NCI-H1417 treated with DMSO at 0.1 percent for 48 hours (cell line): ENCODE measurements at places on chromosomes 5 and 9.

- no peak for DNase-seq
Observed at GRCh38 chr5:152124409-152125041, 199.9 kb upstream of the GLRA1 start.

- no peak for DNase-seq
Observed at GRCh38 chr9:129400971-129401622, 219.8 kb downstream of the C9orf50 start.

DNA sequence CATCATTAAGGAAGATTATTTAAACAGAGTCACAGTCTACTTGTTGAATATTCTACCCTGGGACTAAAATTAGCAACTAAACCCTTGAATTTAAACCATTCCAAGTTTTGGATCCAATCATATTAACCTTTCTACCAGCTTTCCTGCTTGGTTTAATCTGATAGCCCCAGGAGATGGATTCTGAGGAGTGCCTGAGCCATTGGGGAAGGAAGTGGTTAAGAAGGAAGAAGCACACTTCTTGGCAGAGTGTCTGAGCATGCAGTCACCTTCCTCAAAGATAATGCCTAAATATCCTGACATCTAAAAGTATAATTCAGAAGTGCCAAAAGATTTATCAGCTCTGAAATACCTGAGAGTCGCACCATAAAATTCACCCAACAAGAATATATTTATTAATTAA, 74.1 kb upstream of the SNCAIP start:
- DNase-seq, result no peak

DNA sequence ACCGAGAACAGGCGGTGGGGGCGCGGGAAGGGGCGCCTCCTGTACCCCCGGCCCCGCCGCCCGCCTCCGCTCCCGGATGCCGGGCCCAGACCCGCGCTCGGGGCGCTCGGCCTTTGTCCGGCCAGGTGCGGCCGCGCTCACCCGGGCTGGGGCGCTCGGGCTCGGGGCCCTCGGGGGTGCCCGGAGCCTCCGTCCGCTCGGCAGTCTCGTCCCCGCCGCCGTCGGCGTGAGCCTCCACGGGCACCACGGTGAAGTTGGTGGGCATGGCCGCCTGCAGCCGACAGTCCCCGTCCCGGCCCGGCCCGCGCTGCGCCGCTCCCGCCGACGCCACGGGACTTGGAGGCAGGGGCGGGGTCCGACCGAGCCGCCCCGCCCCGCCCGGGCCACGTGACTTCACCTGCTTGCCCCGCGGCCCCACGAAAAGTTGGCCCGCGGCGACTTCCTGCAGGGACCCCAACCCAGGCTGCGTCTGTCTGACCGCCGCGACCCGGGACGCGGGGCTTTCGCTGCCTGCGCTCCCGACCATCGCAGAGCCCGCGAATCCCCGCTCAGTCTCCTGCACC, at the start of gene SLC12A7:
Gene SLC12A7 (minus strand): TSS at position 337 of the 563 bp plus-strand sequence. CDS start 72 bp downstream, at position 265.
- no peak for DNase-seq

DNA sequence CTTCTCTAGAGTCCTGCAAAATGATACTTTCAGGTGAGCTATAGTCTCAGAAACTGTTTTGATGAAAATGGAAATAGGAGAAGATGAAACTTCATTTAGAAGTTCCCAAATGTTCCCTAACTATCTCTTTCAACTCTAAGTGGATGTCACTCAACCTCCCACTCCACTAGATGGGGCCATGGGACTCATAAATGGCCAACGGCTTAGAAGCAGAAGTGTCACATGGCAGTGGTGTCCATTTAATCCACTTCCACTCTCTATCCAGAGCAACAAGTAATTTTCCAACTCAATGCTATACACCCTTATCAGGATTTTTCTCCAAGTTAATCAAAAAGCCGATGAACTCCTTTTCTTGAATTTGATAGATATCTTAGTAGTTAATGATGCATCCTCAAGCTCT, 295.7 kb downstream of the EDIL3 start:
- DNase-seq, result no peak

DNA sequence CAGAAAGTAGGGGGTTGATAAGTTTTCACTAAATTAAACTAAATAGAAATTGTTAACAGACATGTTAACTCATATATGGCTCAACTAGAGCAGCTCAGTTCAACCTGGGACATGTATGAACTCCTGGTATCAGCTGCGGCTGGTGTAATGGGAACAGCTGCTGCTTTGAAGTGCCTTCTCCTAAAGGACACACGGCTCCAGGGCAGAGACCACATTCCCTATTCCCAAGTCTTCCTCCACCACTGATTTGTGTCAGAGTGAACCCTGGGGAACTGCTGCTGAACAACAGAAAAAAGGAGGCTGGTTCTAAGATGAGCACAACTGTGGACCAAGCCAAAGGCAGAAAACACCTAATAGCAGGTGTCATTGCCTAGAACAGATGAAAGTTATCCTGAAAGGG, 71.1 kb downstream of the MAPKAP1 start:
- DNase-seq, result no peak

- DNase-seq, result no peak
Observed at GRCh38 chr5:23823521-23823920, 316.1 kb downstream of the PRDM9 start.

GRCh38 chr5:68565427-68565826, 349.9 kb downstream of the PIK3R1 start:
- no peak for DNase-seq

DNA sequence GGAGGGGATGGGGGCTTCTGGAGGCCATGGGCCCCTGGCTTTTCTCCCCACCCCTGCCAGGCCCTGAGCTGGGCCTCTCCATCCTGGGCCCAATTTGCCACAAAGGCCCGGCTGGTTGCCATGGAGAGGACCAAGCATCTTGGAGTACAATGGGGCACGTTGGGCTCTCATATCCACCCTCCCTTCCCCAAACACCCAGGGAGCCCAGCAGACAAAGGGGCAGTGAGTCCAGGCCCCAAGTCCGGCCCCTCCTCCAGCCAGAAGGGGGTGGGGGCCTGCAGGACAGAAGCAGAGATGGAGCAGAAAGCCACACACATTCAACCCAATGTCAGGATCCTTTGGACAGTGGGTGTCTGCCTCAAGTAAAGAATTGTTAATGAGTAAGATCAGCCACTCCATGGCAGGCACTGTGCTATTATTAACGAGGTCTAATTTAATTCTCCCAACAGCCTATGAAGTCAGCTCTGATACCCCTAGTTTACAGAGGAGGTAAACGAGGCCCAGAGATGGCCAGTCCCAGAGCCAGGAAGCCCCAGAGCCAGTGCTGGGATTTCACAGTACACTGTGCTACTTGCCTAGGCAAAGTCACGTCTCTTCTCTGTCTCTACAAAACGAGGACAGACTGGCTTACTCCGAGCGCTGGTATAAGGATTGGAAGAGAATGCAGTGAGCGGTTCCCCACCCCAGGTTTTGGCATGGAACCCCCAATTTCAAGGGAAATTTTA, 2.3 kb downstream of the CRB2 start:
- no peak for DNase-seq

DNA sequence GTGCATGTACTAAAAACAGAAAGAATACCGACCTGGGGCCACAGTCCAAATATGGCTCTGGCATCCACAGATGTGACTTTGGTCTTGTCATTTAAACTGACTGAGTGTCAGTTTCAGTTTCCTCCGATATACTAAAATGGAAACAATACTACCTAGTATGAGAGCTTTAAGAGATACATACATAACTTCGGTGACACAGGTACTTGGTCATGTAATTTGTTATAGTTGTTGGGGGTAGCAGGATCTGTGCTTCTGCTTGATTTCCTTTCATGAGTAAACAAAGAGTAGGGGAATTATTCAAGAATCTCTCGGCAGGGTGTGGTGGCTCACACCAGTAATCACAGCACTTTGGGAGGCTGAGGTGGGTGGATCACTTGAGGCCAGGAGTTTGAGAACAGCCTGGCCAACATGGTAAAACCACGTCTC, 32.1 kb downstream of the MTMR12 start:
- no peak for DNase-seq

GRCh38 chr5:604391-604831, 7.7 kb upstream of the CEP72 start:
- DNase-seq, result no peak

DNA sequence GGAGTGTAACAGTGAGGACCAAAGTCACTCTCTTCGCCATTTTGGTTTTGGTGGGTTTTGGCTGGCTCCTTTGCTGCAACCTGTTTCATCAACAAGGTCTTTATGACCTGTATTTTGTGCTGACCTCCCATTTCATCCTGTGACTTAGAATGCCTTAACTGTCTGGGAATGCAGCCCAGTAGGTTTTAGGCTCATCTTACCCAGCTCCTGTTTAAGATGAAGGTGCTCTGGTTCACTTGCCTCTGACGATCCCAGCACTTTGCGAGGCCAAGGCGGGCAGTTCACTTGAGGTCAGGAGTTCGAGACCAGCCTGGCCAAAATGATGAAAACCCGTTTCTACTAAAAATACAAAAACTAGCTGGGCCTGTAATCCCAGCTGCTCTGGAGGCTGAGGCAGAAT, 1.8 kb upstream of the CKS2 start:
- no peak for DNase-seq

- DNase-seq, result no peak
Observed at GRCh38 chr5:18959535-18959934, 1028.5 kb downstream of the CDH18 start.

GRCh38 chr5:127826011-127826410, 122.8 kb downstream of the CCDC192 start:
- DNase-seq, result no peak

GRCh38 chr9:96482476-96482875, 32.5 kb downstream of the HABP4 start:
- no peak for DNase-seq

GRCh38 chr5:146632620-146633322, 116.8 kb upstream of the GPR151 start:
- DNase-seq, result no peak
